Activated naive CD4-positive, alpha-beta T cell treated with anti-CD3 and anti-CD28 coated beads, Interleukin-2, amount 50 U/mL, for 16 hours (primary cell): ENCODE measurements at places on chromosomes 5 and 9.

GRCh38 chr5:134864707-134865106 is 9.5 kb upstream of the TXNDC15 start:
- no peak for DNase-seq

DNA sequence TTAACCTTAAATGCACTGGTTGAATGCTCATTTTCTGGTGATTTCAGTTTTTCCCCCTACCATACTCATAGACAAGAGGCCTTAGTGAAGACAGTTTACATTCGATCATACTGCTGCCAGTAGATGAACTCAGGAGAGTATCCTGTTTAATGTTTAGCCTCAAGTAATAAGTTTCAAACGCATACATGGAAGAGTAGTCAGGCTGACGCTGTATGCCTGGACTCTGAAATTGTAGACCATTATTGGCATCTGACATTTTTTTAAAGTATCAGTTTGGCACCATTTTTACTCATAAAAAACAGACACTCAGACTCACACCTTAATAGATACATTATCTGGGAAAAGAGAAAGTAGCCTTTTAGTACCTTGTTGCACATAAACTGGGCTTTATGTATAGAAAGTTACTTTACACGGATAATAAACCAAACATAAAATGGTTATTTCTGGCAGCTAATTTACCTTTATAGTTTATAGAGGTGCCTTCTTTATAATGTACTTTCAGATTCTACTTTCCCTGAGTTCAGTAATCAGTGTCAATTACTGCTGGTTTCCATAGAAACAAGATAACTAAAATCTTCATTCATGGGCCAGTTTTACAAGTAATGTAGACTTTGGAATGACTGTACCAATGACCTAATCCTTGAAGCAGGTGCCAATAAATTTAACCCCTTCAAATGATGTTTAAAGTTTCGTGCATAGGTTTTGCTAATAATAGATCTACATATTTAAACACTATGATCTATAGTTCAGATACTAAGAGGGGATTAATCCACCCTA is 183.8 kb upstream of the ITGA1 start:
- DNase-seq, result no peak

DNA sequence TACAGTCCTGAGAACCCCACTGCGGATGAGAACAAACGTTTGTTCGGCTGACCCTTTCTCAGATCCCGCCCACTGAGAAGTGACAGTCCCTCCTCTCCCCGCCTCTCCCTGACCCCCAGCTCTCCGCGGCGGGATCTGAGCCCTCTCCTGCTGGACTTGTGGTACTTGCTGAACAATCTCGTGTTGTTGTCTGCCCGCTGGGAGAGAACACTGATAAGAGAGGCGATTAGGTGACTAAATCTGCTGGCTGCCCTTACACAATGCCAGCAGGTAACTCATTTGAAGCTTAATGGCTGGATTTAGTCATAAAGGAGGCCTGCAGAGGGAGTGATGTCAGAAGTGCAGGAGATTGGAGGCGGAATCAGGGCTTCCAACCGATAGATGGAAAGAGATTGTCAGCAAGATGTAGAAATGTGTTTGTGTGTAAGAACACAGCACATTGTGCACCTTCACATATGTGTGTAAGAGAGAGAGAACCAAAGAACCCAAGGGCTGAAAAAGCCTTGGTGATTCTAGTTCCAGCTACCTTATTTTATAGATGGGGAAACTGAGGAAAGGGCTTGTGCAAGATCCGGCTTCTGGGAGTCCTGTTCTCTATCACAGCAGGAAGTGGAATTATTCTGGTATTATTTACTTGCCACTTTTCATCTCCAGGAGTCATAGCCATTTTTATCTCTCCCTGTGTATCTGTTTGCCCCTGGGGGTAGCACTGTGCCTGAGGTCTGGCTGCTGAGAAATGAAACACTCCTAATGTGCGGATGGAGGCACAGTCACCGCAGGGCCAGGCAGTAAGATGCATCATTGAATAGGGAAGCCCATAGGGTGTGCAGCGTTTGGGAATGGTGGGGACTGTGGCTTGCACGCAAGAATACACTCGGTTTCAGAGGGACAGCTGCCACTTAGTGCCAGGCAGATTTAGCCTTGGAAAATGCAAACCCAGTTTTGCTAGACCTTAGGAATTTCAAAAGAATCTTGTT is 203.7 kb upstream of the MSX2 start:
- DNase-seq, result no peak

DNA sequence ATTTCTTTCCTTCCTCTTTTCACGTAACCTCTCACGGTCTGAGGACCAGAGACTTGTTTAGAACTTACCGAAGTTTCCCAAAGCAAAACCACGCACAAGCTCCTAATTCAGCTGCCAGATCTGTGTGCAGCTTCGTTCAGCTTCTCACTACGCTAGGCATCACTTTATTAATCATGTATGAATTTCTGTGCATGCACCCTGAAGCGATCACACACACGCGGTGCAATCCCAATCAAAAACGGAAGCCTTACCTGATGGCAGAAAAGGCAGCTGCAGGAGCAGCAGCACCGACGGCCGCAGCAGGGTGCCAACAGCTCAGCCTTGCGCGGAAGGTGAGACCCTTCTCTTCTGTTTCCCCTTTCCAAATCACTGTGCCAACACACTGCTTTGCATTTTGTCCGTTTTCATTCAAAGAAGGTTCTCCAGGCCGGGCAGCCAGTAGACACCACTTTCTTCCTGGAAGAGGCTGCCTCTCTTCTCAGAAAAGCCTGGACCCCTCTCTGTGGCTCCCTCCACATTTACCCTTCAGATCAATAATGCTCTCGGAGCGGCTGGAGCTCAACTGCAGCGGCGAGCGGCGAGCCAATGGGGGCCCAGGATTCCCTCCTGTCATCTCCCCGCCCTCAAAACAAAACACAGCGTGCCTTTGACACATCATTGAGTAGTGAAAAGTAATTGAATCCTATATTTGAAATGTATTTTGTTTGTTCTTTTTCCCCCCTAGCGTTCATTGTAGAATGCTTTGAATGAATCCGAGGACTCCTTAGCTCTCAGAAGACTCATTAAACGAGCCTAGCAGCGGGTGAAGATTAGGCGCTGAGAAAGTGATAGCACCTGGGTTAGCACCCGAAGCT is at the start of gene CDH12:
CDH12 (minus strand) TSS at position 538 of the 854 bp plus-strand sequence.
- no peak for DNase-seq

- peak; percentile 33 for DNase-seq
Measured at GRCh38 chr5:100430268-100431195, 104.6 kb upstream of the FAM174A start.

DNA sequence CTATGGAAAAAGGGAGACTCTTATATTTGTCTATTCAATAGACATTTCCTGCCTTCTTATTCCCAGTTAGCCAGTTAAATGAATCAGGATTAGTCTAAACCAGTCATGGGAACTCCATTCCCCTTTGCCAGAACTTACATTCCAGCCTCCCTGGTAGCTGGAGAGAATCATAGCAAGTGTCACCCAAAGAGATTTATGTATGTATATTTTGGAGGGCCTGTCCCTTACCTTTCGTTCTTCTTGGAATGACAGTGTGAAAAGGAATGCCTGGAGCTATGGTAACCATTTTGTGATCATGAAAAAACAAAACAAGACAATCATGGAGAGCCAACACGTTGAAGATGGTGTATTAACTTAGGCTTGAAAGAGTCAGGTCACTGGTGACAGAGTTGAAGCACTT is 627.7 kb downstream of the CCDC171 start:
- no peak for DNase-seq

- DNase-seq, result no peak
Measured at GRCh38 chr9:136950656-136951276, 1.3 kb upstream of the LCN12 start.

GRCh38 chr9:93577078-93577974 is 942 bp downstream of the PHF2 start:
- DNase-seq, result no peak

DNA sequence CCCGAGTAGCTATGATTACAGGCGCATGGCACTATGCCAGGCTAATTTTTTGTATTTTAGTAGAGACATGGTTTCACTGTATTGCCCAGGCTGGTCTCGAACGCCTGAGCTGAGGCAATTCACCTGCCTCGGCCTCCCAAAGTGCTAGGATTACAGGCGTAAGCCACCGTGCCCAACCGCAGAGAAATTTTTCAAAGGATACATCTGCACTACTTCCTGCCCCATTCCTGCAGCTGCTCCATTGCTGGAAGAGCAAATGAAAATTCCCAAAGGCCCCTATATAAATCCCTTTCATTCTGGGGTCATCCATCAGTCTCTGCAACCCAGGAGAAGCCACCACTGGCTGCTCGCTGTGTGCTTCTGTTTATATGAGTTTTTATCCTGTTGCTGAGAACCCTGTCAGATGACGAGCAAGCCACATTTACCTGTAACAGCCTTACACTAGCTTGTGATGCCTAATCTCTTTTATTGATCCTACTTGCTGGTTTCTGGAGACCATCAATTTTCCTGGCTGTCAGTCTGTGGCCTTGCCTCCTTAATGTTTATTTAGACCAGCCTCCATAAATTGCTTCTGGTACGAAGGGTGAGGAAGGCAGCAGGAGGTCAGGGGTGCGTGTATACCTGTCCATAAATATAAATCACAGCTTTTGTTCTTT is 925.3 kb downstream of the TLE4 start:
- no peak for DNase-seq

DNA sequence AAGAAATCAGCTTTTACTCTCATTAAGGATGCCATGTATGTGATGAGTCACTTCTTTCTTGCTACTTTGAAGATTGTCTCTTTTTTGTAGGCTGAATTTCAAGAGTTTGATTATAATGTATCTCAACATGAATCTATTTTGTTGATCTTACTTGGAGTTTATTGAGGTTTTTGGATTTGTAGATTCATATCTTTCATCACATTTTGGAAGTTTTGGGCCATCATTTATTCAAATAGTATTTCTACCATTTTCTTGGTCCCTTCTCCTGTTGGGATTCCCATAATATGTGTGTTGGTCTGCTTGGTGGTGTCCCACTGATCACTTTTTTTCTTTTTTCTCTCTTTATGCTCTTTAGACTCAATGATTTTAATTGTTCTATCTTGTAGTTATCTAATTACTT is 116.3 kb downstream of the CNTLN start:
- no peak for DNase-seq

DNA sequence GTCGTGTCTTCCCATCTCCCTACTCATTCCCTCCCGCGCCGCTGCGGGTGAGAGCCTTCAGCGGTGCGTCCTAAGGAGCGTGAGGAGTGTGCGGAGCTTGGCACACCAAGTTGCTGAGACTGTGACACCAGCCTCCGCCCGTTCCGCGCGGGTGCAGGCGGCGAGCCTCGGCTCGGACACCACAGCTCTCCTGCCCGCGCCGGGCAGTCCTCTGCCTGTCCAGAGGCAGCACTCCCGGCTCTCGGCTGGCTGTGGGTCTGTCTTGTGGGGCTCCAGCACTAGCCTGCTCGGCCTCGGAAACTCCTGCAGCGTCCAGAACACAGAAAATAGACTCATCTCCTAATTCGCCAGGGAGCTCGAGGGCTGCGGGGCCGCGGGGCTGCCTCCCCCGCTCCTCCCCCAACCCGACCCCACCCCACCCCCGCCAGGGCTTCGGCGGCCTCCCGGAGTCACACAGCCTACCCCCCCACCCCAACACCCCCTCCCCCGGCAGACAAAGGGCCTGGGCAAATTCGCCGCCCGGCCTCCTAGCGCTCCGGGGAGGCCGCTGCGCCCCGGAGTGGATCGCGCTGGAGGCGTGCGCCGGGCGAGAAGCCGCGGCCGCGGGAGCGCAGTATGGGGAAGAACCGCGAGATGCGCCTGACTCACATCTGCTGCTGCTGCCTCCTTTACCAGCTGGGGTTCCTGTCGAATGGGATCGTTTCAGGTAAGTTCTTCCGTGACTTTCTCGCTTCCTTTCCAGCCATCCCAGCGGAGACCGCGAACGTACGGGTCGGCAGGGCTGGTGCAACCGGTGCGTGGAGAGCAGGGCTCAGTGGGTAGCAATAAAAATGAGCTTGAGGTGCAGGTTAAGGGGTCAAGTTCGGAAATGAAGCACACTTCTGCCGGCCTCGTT is at the start of gene ADAMTS19:
ADAMTS19 (plus strand) TSS at position 522 of the 895 bp plus-strand sequence; CDS start at position 616, 94 bp downstream.
- DNase-seq, result no peak

- peak; percentile 43 for DNase-seq
Measured at GRCh38 chr9:128072144-128073021, 4.4 kb downstream of the SLC25A25 start.

- DNase-seq, result no peak
Measured at GRCh38 chr5:168590666-168591065, 11.5 kb upstream of the PANK3 start.

GRCh38 chr9:119556129-119556875 is 187.1 kb upstream of the BRINP1 start:
- peak; percentile 33 for DNase-seq

GRCh38 chr9:93899609-93900435 is 55.3 kb downstream of the BARX1 start:
- no peak for DNase-seq

- DNase-seq, result peak; percentile 74
Measured at GRCh38 chr9:120891245-120891883, 14.4 kb upstream of the PHF19 start.

GRCh38 chr5:133730866-133731265 is 118.5 kb upstream of the FSTL4 start:
- DNase-seq, result no peak

DNA sequence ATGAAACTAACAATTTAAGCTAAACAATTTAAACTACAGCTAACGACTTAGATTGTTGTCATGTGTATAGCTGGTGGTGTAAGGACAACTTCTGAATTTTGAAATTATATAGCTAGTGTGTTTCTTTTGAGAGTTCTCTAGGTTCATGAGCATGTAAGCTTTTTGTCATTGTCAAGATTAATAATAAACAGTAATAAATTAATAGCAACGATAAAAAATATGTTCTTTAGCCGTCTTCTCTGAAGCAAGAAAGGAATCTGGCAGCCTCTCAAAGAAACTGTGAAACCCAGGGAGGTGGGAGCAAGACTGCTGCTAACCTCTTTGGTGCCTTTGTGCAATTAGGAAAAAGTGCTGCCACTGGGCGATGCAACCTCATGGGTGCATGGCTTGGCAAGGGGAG is 59.4 kb downstream of the SREK1 start:
- DNase-seq, result no peak

GRCh38 chr5:168329302-168329701 is 37.9 kb downstream of the WWC1 start:
- no peak for DNase-seq

- no peak for DNase-seq
Measured at GRCh38 chr5:89293810-89294209, 410.8 kb upstream of the MEF2C start.

- no peak for DNase-seq
Measured at GRCh38 chr9:91972076-91972626, 22.1 kb upstream of the ROR2 start.

- DNase-seq, result no peak
Measured at GRCh38 chr5:2353871-2354440, 397.5 kb downstream of the IRX2 start.

DNA sequence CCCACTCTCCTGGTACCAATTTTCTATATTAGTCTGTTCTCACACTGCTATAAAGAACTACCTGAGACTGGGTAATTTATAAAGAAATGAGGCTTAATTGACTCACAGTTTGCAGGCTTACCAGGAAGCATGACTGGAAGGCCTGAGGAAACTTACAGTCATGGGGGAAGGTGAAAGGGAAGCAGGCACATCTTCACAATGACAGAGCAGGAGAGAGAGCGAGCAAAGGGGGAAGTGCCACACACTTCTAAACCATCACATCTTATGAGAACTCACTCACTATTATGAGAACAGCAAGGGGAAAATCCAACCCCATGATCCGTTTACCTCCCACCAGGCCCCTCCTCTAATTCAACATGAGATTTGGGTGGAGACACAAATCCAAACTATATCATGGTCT is 72.2 kb downstream of the ATG10 start:
- no peak for DNase-seq
